ENCODE measurements at places on chromosomes 7 and 10.

DNA sequence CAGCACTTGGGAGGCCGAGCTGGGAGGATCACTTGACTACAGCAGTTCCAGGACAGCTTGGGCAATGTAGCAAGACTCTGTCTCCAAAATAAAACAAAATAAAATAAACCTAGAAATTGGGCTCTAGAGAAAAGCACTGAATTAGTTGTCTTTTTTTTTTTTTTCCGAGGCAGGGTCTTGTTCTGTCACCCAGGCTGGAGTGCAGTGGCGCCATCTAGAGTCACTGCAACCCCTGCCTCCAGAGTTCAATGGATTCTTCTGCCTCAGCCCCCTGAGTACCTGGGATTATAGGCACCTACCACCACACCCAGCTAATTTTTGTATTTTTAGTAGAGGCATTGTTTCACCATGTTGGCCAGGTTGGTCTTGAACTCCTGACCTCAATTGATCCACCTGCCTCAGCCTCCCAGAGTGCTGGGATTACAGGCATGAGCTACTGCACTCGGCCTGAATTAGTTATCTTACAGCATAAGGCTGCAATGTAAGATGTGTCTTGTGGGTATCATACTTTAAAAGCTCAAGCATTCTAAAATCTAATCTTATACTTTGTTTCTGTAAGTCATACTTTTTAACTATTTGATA, 12.8 kb downstream of the MEIG1 start:
- DNase-seq: no peak

DNA sequence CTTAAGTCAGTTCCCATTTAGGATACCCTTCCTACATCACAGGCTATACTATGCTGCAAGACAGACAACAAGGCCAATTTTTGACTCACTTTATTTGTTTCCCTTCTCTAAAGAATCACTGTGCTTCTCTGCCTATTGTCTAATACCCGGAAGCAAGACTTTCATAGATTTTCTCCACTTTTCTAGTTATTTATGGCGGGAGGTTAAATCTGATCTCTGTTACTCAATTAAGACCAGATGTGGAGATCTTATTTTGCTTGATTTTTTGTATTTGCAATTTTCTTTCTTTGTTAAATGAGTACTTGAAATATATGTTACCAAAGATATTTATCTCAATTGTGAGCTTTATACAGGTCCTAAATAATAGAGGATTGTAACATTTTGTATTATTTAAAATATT, 511.5 kb downstream of the ATRNL1 start:
- no peak for DNase-seq

DNA sequence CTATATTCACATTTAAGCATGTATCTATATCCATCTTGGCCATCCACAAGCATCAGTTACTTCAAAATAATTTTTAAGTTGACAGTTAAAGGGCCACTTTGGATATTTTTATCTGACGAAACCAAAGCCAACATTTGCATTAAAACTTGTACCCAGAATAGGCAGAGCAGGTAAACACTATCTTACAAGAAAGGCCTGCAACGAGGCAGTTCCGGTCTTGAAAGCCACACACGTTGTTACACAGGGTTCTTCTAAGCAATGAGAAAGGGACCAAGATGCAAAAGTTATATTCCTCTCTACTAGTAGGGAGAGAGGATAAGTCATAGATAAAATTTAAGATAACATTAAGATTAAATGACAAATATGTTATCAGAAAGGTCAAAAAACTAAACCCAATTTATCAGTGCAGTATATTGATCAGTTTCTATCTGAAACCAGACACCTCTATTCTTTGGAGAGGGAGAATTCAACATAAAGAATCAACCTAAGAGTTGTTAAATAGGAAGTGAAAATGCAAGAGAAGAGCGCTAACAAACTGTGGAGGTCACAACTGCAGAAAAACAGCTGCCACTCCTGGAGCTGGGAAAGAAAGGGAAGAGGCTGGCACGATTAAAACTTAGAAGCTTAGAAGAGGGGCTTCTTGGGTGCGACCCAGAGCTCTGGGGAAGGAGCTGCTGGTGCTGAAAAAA, 701.3 kb downstream of the TNS3 start:
- no peak for DNase-seq

DNA sequence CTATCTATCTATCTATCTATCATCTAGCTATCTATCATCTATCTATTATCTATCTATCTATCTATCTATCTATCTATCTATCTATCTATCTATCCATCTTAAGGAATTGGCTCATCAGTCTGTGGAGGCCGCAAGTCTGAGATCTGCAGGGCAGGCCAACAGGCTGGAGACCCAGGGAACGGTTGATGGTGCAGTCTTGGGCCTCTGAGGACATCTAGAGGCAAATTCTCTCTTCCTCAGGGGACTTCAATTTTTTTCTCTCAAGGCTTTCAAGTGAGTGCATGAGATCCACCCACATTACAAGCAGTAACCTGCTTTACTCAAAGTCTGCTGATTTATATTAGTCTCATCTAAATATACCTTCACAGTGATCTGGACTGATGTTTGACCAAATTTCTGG, 197.0 kb downstream of the GLRX3 start:
- DNase-seq: no peak

GRCh38 chr7:67346126-67346525, 349.5 kb downstream of the TYW1 start:
- no peak for DNase-seq

GRCh38 chr7:129370812-129371211, 63.4 kb upstream of the STRIP2 start:
- no peak for DNase-seq

DNA sequence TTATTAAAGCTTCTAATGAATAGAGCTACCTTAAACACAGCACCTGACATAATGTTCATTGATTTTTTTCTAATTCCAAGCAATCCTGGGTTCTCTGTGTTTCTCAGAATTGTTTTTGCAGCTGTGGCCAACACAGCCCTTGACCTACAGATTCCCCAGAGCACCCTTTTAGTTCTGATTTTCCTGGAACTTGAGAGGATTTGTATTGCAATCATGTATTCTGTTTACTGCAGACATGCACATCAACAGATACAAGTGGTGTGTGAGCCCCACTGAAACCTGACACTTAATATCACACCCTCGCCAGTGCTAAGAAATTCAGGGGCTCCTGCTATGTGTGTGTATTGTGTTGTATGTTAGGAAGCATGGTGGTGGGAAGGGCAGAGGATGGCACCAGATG, 344.2 kb upstream of the POM121L12 start:
- no peak for DNase-seq

GRCh38 chr10:60257767-60258428, 131.8 kb downstream of the ANK3 start:
- DNase-seq: no peak

DNA sequence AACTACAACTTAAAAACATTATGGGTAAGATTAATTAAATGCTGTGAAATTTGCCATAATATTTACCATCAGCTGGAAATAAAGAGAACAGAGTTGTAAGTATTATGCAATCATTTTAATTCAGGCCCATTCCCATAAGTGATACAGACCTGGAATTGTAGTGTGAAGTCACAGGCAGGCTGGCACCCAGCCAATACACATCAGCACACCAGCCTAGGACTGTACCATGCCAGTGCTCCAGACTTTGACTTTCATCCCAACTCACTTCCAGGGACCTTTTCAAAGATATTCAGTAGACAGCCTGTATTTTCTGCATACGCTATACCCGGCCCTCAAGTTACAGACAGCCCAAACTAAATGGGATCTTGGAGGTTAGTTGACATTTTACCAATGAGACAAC, 143.3 kb downstream of the TES start:
- DNase-seq: no peak

- no peak for DNase-seq
Measured at GRCh38 chr10:123391275-123392028, 237.2 kb downstream of the BUB3 start.

- no peak for DNase-seq
Measured at GRCh38 chr7:94832051-94832450, 75.3 kb upstream of the PPP1R9A start.

GRCh38 chr10:79137300-79137756, 68.6 kb downstream of the ZMIZ1 start:
- DNase-seq: no peak

DNA sequence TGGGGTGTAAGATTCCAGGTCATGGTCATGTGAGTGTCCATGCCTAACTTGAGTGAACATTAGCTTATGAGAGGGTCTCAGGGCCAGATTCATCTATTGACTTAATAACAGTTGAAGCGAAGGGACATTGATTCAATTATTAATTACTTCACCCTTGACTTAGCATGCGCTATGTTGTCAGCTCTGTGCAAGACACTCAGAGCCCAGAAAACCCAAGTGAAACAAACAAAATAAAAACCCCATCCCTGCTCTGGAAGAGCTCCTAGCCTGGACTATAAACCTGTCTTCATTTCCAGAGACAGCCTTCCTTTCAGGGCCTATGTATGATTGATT, 66.0 kb upstream of the TNS3 start:
- DNase-seq: no peak
